Activated gamma-delta T cell treated with Interleukin-2 at 50 U/mL for 16 hours (primary cell): ENCODE measurements at places on chromosomes 7 and 10.

DNA sequence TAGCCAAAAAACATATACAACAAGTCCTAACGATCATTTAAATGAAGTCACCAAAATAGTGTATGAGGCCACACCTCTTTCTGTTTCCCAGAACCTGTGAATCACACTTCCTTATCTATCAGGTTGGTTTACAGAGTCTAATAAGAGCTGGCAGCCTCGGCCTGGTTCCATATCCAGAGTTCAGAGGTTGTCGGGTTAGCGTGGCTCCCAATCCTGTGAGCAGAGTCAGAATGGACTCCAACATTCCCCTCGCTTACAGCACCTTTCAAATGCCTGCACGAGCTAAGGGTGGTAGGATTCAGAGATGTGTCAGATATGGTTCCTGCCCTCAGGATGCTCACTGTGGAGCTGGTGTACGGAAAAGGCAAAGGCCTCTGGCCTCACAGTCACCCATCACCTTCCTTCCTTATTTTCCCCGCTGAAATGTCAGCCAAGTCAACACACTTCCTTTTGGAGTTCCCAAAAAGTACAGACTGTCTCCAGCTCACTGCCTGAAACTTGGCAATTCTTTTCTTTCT, 6.0 kb downstream of the IL15RA start:
- no peak for DNase-seq

DNA sequence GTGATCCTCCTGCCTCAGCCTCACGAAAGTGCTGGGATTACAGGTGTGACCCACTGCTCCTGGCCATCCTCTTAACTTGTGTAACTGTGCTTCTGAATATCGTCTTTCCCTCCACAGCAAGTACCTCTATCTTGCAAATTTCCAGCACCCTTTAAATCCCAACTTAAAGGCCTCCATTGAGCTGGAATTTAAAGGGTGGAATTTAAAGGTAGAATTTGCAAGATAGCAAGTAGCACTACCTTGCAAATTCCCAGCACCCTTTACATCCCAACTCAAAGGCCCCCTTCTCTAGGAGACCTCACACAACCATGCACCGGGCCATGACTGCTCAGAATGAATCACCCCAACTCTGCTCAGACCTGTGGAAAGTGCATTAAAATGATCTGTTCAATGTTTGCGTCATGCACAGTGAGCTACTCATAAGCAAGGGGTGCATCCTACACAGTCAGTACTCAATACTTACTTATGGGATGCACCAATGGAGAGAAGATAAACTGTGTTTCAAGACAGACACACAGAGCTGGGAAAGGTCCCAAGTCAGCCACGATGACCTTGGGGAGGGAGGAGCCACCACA, 17.8 kb upstream of the SDK1 start:
- DNase-seq, result no peak

DNA sequence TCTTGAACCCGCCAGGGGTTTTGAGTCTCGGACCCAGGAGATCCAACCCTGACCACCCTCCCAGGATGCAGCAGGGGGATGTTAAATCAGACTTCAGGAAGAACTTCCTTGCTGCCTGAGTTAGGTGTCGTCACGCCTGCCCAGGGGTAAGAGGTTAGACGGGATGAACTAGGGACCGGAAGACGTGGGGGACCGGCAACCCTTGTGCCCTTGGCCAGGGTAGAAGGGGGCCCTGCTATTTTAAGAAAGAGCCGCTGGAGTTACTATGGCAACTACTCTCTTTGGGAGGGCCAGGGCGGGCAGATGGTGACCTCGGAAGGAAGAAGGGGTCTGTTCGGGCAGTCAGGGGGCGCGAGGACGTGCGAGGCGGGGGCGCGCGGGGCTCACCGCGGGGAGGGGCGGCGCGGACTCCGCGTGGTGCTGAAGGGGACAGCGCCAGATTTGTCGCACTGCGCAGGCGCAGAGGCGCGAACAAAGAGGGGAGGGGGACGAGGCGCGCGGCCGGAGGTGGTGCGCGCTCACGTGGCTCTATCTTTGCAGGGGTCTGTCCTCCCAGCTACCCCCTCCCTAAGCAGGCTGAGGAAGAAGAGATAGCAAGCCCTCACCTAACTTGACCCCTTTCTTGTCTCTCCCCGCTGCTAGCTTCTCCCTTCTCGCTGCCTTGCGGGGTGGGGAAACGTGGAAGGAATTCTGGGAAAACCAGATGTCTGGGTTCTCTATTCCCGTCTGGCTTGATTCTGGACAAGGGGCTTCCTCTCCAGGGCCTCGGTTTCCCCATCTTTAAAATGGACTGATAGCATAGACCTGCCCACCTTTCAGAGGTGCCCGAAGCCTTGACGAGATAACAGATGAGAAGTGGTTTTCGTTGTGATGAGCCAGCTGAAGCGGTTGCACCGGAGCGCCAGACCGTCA, 940 bp upstream of the PSD start:
- DNase-seq, result peak; percentile 57

GRCh38 chr7:72313906-72314305, 98.2 kb downstream of the CALN1 start:
- DNase-seq, result no peak

GRCh38 chr7:16299853-16300252, 121.5 kb downstream of the CRPPA start:
- no peak for DNase-seq

DNA sequence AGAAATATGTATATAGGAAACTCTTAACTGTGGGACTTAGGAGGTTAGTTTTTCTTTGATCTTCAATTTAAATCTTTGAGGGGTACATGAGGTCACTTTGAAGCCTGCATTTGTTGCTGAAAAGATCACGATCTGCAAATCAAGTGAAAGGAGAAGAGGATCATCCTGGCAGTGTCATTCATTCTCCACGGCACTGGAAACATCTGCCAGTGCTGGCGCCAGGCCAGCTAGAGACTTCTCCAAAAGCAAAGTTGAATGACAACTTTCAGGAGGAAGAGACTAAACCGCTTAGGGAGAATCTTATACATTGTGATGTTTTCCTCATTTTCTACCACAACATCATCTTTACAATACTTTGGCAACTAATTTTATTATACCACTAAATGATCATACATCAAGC, 42.5 kb downstream of the MRC1 start:
- no peak for DNase-seq

- no peak for DNase-seq
Observed at GRCh38 chr10:128055061-128055868, 71.0 kb downstream of the MKI67 start.

GRCh38 chr10:102629661-102630614, 14.3 kb upstream of the TRIM8 start:
- DNase-seq, result no peak

- DNase-seq, result peak; percentile 5
Observed at GRCh38 chr7:66921396-66921917, 432 bp downstream of the TMEM248 start.

DNA sequence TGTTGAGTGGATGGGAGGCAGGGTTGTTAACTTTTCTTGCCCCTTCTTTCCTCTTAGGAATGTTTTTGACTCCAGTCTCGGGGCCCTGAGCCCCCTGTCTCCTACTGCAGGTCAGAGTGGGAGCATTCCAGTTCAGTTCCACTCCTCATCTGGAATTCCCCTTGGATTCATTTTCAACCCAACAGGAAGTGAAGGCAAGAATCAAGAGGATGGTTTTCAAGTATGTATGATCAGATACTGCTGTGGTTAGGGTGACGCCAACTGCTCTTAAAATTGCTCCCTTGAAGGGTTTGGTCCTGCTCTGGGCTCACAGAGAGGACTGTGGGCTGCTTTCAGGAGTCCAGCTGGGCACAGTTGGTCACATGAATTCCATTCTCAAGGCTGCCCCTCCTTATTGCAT, 22.0 kb downstream of the VWA2 start:
- DNase-seq, result no peak

- DNase-seq, result peak; percentile 2
Observed at GRCh38 chr7:1672851-1673486, 2.9 kb downstream of the ELFN1 start.

DNA sequence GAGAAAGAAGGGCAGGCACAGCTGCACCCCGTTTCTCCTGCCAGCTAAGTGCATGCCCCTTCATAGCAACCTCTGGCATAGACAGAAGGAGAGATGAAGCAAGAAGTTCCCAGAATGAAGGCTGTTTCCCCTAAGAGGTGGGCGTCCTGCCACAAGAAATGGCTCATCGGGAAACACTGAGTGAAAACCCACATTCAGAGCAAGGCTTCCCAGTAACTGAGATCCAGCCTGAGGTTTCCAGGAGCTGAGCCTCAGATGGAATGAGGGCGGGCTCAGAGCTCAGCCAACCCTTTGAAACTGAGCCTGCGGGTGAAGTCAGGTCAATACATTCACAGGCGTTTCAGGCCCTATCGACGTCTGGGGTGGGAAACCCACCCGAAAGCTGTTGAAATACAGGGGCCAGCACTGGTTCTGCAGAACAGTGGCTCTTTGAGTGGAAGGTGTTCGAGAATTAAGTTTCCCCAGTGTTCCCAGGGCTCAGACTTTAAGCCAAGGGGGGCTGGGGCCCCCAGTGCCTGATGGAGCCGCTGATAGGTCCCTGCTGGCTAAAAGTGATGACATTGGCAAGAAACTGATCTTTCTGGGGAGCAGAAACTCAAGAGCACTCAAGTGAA, 510.2 kb downstream of the RPS24 start:
- DNase-seq, result no peak

DNA sequence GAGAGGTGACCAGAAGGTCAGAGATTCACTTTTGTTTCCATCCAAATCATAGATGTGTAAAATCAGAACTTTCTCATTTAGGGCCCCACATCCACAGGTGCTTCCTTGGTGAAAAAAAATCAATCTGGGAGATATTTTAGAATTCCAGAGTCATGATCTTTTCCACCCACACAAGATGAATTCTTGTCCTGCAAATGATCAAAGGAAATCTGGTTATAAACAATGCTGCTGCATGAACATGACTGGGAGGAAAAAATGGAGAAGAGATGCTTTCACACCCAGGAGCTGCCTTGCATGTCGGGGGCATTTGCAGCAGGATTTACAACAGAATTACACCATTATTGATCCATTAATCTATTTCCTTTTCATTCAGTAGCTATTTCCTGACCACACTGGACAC, 106.5 kb upstream of the TMEM72 start:
- no peak for DNase-seq
